ENCODE measurements at places on chromosomes 2 and 18. TPM values are rescaled to one million over a fixed set of nuclear protein-coding genes. Genes with fewer than 3 reads are reported as not detected.

The SPP2 gene
- not detected for total RNA-seq

The TMEM17 gene
- 2.0 TPM for total RNA-seq

The LOXHD1 gene
- 2.7 TPM for total RNA-seq

The HRH4 gene
- 1.7 TPM for total RNA-seq

The YES1 gene
- 56.0 TPM for total RNA-seq

The CSRNP3 gene
- total RNA-seq, result 1.9 TPM

The ANKRD62 gene
- 0.12 TPM for total RNA-seq

The MEP1B gene
- not detected for total RNA-seq

The RBM44 gene
- 1.8 TPM for total RNA-seq

The SCG2 gene
- total RNA-seq, result 0.61 TPM

- peaks cover 11% of the 10 kb centered on the region for H3K4me1 ChIP-seq
- H3K27me3 ChIP-seq, result no peaks in the 10 kb centered on the region
- H3K36me3 ChIP-seq, result no peaks in the 10 kb centered on the region
- H3K27ac ChIP-seq, result no peak overlapping the region
- DNase-seq, result no peak
These were observed 512.9 kb upstream of the ZEB2 start for GRCh38 chr2:145032791-145033190.

DNA sequence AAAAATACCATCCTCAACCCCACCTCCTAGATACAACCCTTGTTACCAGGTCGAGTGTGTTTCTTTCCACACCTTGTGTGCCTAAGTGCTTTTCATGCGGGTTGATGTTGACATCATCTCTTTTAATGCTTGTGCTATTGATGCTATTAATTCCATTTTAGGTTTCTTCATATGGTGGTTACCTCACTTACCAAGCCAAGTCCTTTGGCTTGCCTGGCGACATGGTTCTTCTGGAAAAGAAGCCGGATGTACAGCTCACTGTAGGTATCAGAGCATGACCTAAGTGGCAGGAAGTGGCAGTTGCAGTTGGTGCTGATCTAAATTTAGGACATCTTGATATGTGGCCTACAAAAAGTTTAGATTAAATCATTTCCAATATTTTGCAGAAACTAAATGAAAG, 149.9 kb upstream of the TTC39C start:
- H3K36me3 ChIP-seq, result no peaks in the 10 kb centered on the region
- no peaks in the 10 kb centered on the region for H3K27me3 ChIP-seq
- H3K4me1 ChIP-seq, result peaks cover 3% of the 10 kb centered on the region
- H3K4me3 ChIP-seq, result no peak overlapping the region

GRCh38 chr2:181992776-181993175, 7.1 kb downstream of the PPP1R1C start:
- no peaks in the 10 kb centered on the region for H3K36me3 ChIP-seq
- no peak overlapping the region for H3K27ac ChIP-seq
- H3K27me3 ChIP-seq, result no peaks in the 10 kb centered on the region
- H3K4me3 ChIP-seq, result no peak overlapping the region

- H3K36me3 ChIP-seq, result no peaks in the 10 kb centered on the region
- no peak overlapping the region for H3K4me3 ChIP-seq
- H3K4me1 ChIP-seq, result no peaks in the 10 kb centered on the region
- no peak for DNase-seq
- no peaks in the 10 kb centered on the region for H3K27me3 ChIP-seq
These were observed 145.3 kb downstream of the SPAG16 start for GRCh38 chr2:213429516-213429915.

- no peak for DNase-seq
- no peak overlapping the region for H3K27ac ChIP-seq
- H3K36me3 ChIP-seq, result no peaks in the 10 kb centered on the region
These were observed 197.8 kb upstream of the SIX2 start for GRCh38 chr2:45207101-45207500.

DNA sequence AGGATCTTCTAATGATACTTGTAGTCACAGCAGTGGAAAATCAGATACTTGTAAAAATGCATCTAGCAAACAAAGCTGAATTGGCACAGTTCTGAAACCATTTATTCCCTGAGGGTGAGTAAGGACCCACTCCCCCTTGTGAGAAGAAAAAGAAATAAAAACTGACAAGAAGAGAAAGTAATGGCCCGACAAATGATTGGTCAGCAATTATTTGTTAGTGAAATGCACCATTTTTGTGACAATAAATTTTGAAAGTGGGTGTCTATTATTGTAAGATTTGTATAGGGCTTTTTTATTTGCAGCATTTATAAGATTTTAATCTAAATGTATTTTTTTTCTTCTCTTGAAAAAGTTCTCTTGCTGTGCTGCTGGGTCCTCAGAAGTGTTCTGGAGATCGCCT, 600.8 kb downstream of the STK39 start:
- no peaks in the 10 kb centered on the region for H3K27me3 ChIP-seq
- no peak overlapping the region for H3K27ac ChIP-seq
- H3K4me3 ChIP-seq, result no peak overlapping the region
- no peaks in the 10 kb centered on the region for H3K4me1 ChIP-seq
- H3K36me3 ChIP-seq, result no peaks in the 10 kb centered on the region

DNA sequence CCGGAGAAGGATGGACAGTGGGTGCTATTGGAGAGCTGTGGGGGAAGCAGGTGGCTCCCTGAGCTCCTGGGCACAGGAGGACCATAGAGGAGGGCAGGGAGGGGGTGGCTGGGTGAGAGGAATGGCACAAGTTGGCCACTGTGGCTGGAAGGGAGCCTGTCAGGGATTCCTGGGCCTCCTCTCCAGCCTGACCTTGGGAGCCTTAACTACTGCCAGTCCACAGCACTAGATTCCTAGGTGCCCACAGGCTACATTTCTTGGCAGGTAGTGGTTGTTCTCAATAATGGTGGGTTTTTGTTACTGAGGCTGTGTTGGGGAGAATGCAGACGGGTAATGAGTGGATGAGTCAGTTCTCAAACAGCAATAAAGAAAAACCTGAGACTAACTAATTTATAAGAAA, 26.0 kb downstream of the EFHD1 start:
- no peak overlapping the region for H3K4me3 ChIP-seq
- no peaks in the 10 kb centered on the region for H3K27me3 ChIP-seq
- DNase-seq, result no peak
- no peaks in the 10 kb centered on the region for H3K36me3 ChIP-seq
- no peak overlapping the region for H3K27ac ChIP-seq
- H3K4me1 ChIP-seq, result no peaks in the 10 kb centered on the region

DNA sequence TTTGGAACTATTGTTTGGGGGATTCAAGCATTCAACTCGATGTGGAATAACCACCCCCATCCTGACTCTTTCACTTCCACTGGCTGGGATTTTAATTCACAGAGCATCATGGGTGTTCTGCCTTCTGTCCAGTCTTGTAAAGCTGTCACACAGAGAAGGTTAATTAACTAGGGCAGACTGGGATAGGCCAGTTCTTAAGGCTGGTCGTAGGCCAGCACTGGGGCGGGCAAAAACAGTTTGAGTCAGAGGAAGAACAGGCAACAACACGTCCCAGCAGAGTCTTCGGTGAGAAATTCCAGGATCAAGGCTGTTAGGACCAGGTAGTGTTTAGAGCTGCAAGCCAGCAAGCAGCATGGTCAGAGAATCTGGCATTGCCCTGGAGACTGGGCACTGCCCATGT, 4.0 kb upstream of the RNF152 start:
- H3K27ac ChIP-seq, result no peak overlapping the region
- DNase-seq, result no peak
- H3K4me1 ChIP-seq, result peaks cover 4% of the 10 kb centered on the region
- H3K36me3 ChIP-seq, result no peaks in the 10 kb centered on the region
- peaks cover 6% of the 10 kb centered on the region for H3K27me3 ChIP-seq
- H3K4me3 ChIP-seq, result no peak overlapping the region

DNA sequence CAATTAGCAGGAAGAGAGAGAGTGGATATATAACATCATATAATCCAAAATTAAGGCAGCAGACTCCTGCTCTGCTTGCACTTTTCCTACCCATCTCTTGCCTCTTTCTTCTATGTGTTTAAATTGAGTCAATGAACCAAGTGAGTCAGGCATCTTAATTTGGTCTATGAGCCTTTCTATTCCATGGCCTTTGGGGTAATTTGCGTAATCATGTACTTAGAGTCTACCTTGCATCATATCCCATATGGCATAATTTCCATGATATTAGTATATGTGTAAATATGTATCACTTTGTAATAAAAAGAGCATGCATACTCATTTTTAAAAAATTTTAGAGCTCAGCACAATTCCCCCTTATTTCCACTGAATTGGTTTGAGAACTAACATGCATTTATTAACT, 555.2 kb downstream of the STK39 start:
- H3K36me3 ChIP-seq, result no peaks in the 10 kb centered on the region
- no peak for DNase-seq
- H3K27me3 ChIP-seq, result no peaks in the 10 kb centered on the region
- H3K27ac ChIP-seq, result no peak overlapping the region

GRCh38 chr2:53233759-53234547, 533.7 kb upstream of the CHAC2 start:
- no peak for DNase-seq
- H3K36me3 ChIP-seq, result no peaks in the 10 kb centered on the region
- no peak overlapping the region for H3K27ac ChIP-seq
- no peaks in the 10 kb centered on the region for H3K4me1 ChIP-seq
- H3K4me3 ChIP-seq, result no peak overlapping the region

DNA sequence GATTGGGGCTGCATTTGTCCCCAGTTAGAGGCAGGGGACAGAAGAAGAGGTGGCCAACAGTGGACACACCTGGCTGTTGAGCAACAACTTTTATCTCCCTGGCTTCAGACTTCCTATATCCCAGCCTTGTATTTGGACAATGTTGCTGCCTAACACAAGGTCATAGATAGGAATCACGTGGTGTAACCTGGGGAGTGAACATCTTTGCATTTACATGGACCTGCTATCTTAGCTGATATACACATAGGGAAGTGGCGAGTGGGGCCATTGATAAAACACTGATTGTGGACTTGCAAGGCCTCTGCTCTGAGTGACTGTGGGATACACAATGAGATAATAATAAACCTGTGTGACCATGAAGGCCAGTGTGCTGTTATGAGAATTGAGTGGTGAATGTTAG, 26.9 kb downstream of the RAPGEF4 start:
- H3K36me3 ChIP-seq, result no peaks in the 10 kb centered on the region
- DNase-seq, result no peak
- no peak overlapping the region for H3K4me3 ChIP-seq
- H3K27me3 ChIP-seq, result no peaks in the 10 kb centered on the region
- H3K4me1 ChIP-seq, result no peaks in the 10 kb centered on the region

GRCh38 chr18:23210526-23210925, 75.2 kb downstream of the CABLES1 start:
- H3K27ac ChIP-seq, result no peak overlapping the region
- no peak for DNase-seq
- H3K4me1 ChIP-seq, result peaks cover 22% of the 10 kb centered on the region
- no peaks in the 10 kb centered on the region for H3K27me3 ChIP-seq

DNA sequence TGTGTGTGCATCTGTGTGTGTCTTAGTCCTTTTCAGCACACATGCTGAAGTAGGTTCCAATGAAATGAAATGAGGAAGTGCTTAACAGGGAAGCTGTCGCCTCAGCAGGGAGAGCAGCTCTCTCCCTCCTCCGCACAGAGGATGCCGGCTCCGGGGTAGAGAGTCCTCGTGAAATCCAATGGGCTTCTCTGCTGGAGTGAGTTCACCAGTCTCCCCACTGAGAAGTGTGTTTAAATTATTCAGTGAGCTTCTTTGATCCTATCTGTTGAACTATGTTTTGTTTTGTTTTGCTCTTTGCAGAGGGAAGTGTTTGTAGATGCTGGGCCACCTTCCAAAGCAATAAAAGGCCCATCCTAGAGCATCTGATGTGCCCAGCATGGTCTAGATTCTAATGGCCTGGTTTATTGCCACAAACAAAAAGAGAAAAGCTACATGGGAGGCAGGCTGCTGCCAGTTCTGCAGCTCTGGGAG, 6.7 kb downstream of the PPP1R7 start:
- peaks cover 43% of the 10 kb centered on the region for H3K36me3 ChIP-seq
- no peak overlapping the region for H3K27ac ChIP-seq
- no peaks in the 10 kb centered on the region for H3K27me3 ChIP-seq
- no peak overlapping the region for H3K4me3 ChIP-seq
- no peak for DNase-seq

GRCh38 chr2:116696223-116696622, 1118.3 kb upstream of the DDX18 start:
- H3K27me3 ChIP-seq, result no peaks in the 10 kb centered on the region
- no peaks in the 10 kb centered on the region for H3K36me3 ChIP-seq
- no peak overlapping the region for H3K27ac ChIP-seq
- H3K4me1 ChIP-seq, result no peaks in the 10 kb centered on the region

DNA sequence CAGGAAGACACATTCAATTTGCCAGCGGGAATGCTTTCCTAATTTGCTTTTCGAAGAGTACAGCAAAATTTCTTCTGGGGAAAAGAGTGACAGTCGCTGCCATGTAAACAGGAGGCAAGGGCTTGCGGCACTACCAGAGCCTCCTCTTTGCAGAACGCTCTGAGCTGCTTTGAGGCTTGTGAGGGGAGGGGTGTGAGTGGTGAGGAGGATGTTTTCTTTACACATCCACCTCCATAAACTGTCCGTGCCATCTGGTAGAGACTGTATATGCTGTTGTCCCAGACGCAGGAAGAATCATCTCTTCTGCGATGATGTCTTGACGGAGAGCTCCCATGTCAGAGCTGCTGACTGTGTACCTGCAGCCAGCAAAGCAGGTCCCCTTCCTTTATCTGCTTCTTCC, 138.0 kb downstream of the SOCS6 start:
- no peak for DNase-seq
- no peaks in the 10 kb centered on the region for H3K27me3 ChIP-seq
- no peak overlapping the region for H3K4me3 ChIP-seq
- peaks cover 22% of the 10 kb centered on the region for H3K4me1 ChIP-seq

DNA sequence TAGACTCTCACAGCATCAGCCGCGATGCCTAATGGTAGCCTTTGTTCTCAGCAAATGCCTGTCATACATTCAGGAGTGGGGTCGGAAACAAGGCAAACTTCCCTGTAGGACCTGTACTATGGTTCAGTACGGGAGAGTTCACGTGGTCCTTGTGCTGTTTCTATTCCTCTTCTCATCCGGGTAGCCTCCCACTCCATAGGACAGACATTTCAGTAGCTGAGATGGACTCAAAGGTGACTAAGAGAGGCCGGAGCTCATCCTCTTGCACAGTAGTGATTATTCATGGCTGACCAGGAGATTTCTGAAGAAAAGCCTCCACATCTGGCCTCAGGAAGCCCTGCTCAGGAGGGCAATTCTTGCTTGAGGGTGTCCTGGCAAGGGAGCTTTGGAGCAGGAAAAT, 117.8 kb upstream of the SPRED2 start:
- DNase-seq, result no peak
- H3K27me3 ChIP-seq, result no peaks in the 10 kb centered on the region
- H3K36me3 ChIP-seq, result no peaks in the 10 kb centered on the region
- peaks cover 6% of the 10 kb centered on the region for H3K4me1 ChIP-seq

GRCh38 chr2:211748339-211748738, 790.3 kb downstream of the ERBB4 start:
- H3K27me3 ChIP-seq, result no peaks in the 10 kb centered on the region
- no peak overlapping the region for H3K4me3 ChIP-seq
- H3K27ac ChIP-seq, result no peak overlapping the region

- no peaks in the 10 kb centered on the region for H3K36me3 ChIP-seq
- H3K4me1 ChIP-seq, result no peaks in the 10 kb centered on the region
- H3K27me3 ChIP-seq, result no peaks in the 10 kb centered on the region
These were observed 271.4 kb downstream of the CNTNAP5 start for GRCh38 chr2:124296470-124296869.

Measured in upper lobe of right lung (tissue), 1 donor.